Urothelium cell line (cell line): ENCODE measurements at places on chromosomes 1 and 21.

DNA sequence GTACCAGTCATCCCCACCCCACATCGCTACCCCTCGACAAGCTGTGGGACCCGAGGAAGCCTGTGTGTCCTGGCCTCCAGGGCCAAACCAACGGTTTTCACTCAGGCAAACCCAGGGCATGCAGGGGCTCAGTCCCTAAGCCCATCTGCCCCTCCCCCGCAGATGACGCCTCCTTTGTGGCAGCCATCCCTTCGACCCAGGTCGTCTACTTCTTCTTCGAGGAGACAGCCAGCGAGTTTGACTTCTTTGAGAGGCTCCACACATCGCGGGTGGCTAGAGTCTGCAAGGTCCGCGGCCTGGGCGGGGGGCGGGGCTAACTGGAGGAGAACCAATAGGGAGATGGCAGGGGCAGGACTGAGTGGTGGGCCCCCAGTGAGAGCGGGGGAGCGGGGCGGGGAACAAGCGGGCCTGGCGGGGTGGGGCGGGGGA lies 7.4 kb downstream of the SEMA4A start:
- no peak for DNase-seq

DNA sequence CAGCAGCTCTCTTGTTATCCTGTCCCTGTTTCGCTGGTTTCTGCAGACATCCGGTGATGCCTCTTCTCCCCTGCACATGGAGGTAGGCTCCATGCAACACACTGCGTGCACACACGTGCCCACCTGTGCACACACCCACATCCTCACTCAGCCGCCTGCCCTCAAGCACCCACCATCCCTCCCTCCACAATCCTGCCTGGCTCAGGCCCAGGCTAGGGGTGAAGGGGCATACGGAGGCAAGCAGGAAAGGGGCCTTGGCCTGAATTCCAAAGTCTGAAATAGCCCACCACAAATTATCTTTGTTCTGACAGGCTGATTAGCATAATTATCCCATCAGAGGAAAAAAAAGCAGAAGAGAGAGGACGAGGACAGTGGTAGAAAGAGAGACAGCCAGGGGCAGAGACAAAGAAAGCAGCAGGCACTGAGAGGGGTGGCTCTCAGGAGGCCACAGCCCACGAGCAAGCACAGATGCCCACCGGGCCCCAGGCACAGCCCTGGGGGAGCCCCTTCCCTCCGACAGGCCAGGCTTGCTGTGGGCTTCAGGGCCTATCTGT lies 73.2 kb downstream of the GRIK3 start:
- no peak for DNase-seq

DNA sequence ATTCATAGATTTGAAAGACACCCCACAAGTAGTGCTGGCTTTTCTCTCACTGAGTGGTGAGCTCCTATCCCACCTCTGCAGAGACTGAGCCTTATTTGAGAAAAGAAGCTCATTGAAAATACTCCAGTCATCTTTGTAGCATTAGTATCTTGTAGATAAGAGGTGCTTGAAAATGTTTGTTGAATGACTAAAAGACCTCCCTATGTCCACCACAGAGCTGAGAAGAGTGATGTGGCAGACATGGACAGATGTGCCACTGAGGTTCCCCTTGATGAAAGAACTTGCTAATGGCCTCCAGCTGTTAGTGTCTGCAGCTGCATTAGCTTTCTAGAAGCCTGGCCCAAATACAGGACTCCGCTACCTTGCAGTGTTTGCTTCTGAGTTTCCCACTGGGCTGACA lies 29.3 kb upstream of the ZBTB8A start:
- DNase-seq = no peak

DNA sequence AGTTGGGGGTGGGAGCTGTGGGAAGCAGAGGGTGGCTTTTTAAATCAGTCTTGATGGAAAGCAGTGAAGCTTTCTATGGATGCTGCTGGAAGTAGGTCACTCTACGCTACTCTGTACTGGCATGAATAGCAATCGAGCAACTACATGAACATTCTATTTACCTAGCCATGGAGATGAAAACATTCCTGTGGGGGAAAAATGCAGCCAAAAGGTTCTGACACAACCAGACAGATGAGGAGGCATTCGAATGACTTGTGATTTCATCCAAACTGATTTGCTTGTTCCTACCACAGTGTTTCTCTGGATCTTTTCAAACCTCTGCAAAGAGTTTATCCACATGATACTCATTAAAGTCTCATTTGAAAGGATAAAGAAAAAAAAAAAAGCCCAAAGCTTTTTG lies 95.0 kb downstream of the ASTN1 start:
- DNase-seq = no peak

DNA sequence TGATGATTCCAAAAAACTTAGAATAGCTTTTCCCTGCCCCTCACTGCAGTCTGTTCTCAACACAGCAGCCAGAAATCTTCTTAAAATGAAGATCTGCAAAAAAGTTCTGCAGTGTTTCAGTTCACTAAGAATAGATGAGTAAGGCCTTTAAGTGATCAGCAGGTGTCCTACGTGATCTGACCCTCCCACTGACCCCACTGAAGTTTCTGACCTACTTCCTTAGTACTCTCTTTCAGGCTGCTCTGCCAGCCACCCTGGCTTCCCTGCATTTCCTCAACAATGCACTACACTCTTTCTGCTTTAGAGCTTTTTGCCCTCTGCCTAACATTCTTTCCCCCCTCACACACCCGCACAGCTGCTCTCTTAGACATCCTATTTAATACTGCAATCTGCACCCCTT lies 182.5 kb downstream of the AKT3 start:
- no peak for DNase-seq

GRCh38 chr1:8685463-8685862 lies 132.0 kb downstream of the RERE start:
- DNase-seq = no peak

GRCh38 chr1:93000751-93001175 lies 39.5 kb upstream of the DIPK1A start:
- no peak for DNase-seq

DNA sequence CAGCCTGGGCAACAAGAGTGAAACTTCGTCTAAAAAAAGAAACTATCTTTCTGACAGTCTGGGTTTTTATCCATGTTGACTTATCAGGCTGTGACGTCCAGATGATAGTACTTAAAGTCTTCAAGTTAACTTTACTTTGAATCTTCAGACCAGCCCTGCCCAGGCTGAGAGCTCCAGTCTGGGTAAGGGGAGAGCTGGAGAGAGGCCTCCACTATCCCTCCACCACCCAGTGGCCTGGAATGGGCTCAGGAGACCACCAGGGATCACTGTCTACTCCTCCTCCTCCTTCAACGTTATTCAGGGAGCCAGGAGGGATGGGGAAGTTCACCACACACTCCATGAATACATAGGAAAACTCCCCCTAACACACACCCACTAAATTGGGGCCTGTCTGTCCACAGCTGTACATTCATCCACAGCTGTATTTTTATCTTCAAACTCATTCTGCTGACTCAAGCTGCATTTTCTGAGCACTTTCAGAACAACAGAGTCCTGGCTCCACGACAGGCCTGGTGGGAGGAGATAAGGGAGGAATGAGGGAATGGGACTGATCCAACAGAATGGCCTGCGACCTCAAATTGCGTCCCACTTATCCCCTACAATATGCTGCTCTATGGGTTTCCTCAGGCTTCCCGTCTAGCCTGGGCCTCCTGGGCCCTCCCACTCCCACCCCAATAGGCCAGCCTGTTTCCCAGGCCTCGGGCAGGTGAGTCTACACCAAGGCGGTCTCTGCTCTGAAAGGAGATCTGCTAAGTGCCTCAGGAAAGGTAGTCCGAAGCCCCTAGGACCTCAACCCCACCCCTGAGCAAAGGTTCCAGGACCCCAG lies 1.8 kb downstream of the SLC45A3 start:
- DNase-seq = no peak

DNA sequence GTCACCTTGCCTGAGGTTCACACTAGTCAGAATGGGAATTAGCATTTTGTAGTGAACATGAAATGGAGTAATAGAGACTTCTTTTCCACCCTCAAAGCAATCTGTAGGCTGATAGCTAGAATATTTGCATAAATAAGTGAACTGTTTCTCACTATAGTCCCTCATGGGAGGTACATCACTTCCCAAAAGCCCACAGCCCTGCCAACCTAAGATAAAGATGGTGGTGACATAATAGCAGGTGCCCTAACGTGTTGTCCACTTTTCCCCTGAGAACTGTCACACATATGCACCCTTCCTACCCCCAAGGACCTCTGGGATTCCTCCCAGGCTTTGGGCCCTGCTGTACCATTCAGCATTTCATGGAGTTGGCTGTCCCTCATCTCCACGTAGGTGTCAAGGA lies 4.4 kb downstream of the TMEM35B start:
- no peak for DNase-seq

DNA sequence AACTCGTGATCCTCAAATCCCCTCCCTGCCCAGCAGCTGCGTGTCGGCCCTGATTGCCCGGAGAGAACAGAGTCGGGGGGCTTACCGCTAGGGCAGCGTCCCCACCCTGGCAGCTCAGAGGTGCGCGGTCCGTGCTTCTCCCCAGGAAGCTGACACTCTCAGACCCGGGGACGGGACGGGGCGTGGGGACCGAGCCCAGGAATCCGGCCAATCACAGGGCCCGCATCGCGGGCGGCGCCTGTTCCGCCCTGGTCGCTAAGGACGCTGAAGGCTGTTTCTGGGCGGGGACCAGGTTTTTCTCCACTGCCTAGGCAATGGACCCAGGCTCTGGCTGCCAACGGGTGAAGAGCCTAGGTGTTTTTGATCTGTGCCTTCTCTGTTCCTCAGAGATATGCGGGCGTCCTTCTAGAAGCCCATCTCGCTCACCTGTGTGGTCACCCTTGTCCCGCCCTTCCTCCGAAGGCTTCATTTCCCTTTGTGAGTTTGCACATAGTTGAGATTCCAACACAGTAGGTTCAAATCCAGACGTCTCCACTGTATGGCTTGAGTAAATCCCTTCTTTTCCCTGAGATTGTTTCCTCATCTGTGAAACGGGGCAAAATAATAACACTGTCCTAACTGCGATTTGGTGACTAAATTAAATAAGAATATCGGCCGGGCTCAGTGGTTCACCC lies at the start of gene C1orf87:
Gene C1orf87 (minus strand): TSS at position 166 of the 674 bp plus-strand sequence. CDS start 1,127 bp downstream, outside the sequence.
- DNase-seq = no peak

- peak; percentile 81 for DNase-seq
These were observed 88.0 kb upstream of the SLFNL1 start for GRCh38 chr1:41109310-41110197.

- DNase-seq = no peak
These were observed 54.7 kb downstream of the NTPCR start for GRCh38 chr1:233005156-233005555.

DNA sequence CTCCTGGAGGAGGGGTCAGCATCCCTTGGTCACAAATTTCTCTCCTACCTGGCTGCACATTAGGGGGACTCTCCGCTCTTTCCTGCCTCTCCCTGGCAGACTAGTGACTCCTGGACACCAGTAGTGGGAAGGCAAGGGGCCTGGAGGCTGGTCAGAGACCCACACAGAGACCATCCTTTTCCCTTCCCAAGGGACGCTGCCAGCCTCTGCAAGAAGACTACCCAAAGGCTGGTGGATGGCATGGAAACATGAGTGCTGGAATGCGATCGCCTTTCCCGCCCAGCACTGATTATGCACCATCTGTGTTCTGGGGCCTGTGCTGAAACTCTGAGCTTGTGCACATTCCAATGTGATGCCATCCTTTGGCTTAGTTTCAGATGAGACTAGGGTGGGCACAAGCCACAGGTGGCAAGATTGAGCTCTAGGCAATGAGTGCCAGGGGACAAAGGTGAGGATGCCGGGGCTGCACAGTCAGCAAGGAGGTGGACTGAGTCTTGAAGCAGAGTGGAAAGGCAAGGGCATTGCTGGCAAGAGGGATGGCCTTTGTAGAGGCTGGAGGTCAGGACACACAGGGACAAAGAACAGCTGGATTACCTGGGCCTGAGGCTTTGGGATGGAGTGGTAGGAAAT lies 12.6 kb upstream of the EPS8L3 start:
- no peak for DNase-seq

- no peak for DNase-seq
These were observed 18.0 kb downstream of the MEGF6 start for GRCh38 chr1:3593334-3593733.

- DNase-seq = peak; percentile 29
These were observed 316.9 kb upstream of the VAMP3 start for GRCh38 chr1:7454052-7454815.

- peak; percentile 90 for DNase-seq
These were observed at the start of gene NDUFS5 for GRCh38 chr1:39026051-39026865. NDUFS5 (plus strand) TSS chr1:39026350; CDS start chr1:39028725, 2,375 bp downstream.

DNA sequence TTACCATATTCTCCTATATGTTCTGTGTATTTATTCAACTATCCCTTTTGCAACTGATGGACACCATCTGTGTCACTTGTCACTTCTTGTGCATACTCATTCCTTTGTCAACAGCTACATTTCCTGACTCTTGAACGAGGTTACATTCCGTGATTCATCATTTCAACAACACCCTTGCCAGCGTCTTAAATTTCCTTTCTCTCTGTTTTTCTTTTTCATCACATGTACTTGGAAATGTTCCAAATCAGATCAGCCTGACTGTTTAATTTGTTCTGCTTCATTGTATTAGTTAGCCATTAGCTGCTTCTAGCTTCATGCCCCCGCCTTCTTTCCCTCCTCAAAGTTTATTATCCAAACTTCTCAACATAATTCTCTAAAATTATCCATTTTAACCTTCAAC lies 173.0 kb downstream of the ADGRL4 start:
- DNase-seq = peak; percentile 40

GRCh38 chr1:64421377-64421776 lies 48.6 kb upstream of the CACHD1 start:
- DNase-seq = no peak

GRCh38 chr21:37536616-37537278 lies 170.2 kb downstream of the DYRK1A start:
- DNase-seq = no peak

- no peak for DNase-seq
These were observed 118.2 kb downstream of the FAF1 start for GRCh38 chr1:50841791-50842387.

DNA sequence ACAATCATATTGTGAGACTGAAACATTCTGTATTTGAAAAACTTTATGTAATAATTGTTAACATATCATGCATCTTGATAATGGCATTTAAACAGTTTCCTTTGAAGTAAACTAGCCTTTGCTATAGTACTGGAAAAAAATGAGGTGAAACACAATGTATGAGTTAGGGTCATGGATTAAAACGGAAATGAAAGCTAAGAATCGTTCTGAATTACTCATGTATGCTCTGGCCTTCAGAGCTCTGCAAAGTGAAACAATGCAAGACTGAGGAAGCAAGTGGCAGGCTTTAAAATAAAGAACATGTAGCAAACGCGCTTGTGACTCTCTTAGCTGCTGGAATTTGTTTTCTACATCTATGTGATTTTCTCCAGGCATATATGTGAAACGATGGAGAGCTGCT lies 317.1 kb downstream of the DPYD start:
- no peak for DNase-seq
